RWPE1 (cell line): ENCODE measurements at places on chromosomes 4 and X.

- no peak for DNase-seq
Observed at GRCh38 chr4:188041721-188042120, 46.1 kb downstream of the ZFP42 start.

DNA sequence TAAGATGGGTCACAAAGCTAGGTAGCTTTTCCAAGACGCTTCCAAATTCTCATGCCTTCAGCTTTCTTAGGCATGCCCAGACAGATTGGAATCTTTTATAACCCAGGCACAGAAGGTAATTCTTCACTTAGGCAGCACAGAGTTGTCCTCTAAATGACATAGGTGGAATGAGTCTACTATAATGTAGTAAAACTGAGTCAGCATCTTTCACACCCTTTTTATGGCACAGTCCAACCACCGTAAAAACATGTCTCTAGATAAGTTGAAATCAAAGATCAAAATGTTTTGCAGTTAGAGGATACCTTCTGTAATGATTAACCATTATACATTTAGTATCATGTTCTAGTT lies 128.4 kb upstream of the FAT1 start:
- DNase-seq, result no peak

GRCh38 chrX:42485601-42486000 lies 292.4 kb downstream of the PPP1R2C start:
- peak; percentile 1 for DNase-seq

DNA sequence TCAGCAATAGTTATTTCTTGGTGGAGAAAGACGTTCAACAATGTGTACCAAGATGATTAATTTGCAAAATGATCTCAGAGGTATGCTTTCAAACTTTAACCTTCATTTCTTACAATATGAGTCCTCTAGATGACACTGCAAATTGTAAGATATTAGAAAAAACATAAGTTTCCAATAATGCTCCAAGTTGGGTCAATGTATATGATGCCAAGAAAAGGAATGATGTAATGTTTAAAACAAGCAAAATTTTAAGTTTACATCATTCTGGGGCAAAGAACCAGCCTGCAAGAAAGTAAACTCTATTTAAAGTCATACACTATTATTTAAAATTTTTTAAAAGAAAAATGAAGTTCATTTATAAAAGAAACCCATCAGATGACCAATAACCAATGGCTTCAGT lies 56.1 kb downstream of the PRSS12 start:
- no peak for DNase-seq

GRCh38 chr4:69936566-69936965 lies 5.7 kb downstream of the CSN1S1 start:
- DNase-seq, result no peak
